ENCODE measurements at places on chromosomes 5 and 9.

DNA sequence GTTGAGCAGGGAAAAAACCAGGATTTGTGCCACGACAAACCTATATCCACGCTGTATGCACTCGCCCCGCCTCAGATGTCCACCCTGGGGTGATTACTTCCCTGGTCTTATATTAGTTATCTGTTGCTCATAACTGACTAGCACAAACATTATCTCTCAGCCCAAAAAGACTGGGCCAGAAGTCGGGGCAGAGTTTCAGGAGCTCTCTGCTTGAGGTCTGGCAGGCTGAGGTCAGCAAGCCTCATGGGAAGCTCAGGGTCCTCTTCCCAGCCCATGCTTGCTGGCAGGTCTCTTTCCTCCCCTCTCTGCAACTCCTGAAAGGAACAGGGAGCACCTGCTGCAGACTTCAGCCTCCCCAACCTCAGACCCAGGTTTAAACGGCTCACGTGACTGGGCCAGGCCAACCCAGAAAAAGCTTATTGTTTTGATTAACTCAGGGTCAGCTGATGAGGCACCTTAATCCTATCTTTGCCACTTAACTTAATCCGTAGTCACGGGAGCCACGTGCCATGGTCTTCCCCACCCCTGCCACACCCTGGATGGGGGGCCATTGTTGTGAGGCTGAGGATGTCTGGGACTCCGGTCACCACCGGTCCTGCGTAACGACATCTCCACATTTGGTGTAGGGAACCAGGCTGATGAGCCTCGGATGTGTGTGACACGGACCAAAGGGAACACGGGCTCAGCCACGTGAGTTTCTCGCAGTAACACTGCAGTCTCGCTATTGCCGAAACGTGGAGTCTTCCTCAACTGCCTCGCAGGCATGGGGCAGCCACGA, 123.7 kb upstream of the IRX4 start:
- DNase-seq = no peak

DNA sequence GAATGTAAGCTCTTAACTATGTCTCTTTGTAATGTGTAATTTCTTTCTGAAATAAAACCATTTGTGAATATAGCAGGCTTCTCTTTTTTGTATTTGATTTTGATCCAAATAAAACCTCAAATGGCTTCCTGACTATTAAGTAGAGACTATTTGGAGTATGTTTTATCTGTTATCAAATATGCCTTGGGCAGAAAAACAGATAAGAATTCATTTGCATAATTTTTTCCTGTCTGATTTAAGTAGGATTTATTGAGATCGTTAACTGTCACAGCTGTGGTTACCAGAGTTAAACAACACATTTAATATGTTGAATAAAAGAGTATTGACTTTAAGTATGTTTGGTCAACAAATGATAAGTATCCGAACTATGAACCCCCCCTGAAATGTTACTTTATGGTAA, 104.9 kb downstream of the MELK start:
- no peak for DNase-seq

DNA sequence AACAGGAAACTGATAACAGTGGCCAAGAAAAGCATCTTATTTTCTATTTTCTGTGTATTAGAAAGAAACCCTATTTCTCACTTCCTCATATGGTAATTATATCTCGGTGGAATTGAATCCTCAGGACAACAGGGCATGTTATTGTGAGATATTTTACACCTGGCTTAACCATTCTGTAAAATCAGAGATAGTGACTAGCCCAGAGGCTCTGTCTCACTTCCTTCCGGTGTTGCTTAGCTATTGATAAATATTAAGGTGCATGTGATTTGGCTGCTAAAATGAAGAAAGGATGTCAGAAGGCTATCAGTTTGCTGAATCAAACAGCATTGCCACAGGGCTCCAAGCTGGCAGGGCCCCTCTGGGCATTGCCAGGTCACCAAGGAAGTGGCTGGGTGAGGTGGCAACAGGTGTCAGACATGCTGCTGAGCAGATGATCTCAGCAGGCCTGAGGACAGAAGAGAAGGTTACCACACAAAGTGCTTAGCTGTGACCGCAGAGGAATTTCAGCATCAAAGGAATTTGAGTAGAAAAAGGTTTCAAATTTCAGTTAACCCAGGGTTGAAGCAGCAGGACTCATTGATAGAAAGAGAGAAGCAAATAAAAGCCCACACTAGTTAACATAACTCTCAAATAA, 330.7 kb downstream of the PDE4D start:
- no peak for DNase-seq

DNA sequence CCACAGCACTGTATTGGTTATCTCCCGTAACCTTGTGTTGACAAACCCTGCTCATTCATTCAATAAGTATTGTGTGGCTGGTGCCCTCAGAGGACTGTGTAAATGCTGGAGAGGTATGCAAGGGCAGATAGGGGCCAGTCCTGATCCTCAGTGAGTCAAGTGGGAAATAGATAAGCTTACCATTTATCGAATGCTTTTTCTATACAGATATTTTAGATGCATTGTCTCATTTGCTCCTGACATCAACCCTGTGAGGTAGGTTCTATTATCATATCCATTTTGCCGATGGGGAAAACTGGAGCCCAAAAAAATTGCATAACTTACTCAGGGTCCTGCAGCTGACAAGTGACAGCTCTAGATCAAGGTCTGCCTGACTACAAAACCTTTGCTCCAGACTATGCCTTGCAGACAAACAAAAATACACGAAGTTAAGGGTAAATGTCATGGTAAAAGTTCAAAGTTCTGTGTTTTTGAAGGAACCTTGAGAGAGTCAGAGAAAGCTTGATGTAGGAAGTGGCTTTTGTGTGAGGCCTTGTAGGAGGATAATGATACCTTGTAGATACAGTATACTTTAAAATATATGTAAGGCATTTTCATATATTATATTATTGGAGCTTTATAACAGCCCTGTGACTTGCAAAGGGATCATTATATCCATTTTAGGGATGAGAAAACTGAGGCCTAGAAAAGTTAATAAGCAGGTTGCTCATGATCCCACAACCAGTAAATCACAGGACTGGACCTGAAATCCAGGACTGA, 22.7 kb downstream of the CYFIP2 start:
- no peak for DNase-seq

DNA sequence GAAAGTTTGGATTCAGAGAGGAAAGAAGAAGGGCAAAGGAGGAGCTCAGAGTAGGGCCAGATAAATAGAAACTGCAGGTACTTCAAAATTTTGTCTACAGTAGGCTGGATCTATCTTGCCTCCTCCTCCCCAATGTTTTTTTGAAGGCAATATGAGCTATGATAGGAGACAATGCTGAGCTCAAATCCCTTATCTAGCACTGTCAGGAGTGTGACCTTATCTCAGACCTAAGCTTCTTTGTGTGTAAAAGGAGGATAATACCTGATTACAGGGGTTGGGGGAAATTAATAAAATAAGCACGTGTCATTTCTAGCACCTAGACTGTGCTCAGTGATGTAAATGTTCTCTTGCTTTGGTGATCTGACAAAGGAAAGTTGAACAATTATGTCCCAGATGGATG, 137.8 kb upstream of the CD180 start:
- DNase-seq = no peak

DNA sequence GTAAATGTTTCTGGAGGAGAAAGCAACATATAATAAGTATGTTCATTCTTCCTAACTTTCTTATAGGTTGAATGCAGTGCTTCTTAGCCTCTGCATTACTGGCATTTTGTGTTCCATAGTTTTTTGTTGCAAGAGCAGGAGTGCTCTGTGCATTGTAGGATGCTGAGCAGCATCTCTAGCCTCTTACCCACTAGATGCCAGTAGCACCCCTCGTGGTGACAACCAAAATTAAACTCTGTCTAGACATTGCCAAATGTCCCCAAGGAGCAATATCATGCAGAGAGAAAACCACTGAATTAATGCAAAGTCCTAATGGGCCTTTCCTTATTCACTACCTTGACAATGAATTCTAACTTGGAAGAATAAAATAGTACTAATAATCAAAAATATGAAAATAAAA, 147.0 kb downstream of the GLIS3 start:
- no peak for DNase-seq

DNA sequence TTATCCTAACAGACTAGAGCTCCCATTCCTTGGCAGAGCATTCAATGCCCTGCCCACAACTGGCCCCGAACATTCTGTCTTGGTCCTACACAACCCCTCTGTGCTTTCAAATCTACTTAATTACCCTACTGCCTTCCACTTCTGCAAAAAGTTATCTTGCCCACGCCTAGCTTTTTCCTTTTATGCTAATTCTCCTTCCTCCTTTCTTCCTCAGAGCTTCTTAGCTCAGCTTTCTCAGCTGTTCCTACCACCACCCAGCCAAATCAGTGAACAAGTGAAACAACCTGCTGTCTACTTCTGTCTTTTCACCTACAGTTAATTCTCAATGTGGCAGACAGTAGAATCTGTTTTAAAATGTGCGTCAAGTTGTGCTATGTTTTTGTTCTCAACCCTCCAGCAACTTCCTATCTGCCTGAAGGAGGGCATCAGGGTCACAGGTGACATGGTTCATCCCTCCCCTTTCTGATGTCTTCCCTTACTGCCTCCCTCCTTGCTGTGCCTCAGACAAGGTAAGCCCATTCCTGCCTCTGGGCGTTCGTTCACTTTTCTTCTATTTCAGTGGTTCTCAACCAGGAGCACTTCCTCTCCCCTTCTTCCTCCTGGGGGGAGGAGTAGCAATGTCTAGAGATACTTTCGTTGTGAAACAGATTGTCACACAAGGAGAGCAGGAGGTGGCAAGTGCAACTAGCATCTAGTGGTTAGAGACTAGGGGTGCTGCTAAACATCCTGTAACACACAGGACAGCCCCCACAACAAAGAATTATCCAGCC, 1.3 kb upstream of the REEP5 start:
- DNase-seq = no peak

DNA sequence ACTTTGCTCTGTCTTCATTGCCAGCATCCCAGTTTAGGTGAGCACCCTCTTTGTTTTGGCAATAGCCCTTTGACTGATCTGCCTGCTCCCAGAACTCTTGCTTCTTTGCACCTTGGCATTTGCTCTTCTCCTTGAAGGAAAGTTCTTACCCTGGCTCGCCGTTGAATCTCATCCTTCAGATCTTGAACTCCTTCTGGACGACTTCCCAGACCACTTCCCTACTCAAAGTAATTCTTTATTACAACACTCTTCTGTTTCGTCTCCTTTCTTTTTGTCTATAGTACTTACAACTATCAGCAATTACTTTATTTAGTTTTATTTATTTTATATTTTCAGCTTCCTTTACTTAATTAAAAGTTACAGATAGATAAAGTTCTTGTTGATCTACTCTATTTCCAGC, 1510.1 kb downstream of the MAT2B start:
- no peak for DNase-seq

DNA sequence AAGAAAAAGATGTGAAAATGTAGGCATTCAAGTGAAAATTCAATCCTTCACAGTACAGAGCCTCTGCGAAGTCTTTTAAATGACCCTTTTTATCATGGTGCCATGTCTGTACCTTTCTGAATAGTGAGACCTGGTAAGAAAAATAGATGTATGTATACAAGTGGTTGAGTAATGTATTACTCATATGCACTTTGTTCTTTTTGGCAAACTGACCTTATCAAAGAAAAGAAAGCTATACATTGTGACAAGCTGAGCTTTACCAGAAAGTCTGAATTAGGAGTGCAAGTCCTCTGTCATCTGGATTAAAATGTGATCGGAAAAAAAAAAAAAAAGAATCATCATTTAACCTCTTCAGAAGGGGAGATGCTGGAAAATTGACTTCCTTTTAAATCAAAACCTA, 356.4 kb upstream of the CCNH start:
- no peak for DNase-seq

DNA sequence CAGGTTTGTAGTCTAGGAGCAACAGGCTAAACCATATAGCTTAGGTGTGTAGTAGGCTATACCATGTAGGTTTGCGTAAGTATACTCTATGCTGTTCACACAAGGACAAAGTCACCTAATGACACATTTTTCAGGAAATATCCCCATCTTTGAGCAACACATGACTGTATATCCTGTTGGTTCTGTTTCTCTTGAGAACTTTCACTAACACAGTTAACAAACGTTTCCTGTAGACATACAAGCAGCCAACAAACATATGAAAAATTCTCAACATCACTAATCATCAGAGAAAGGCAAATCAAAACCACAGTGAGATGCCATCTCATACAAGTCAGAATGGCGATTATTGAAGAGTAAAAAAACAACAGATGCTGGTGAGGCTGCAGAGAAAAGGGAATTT, 68.2 kb downstream of the NR2F1-AS1 start:
- no peak for DNase-seq

- DNase-seq = no peak
Observed at GRCh38 chr5:122471031-122471751, 159.2 kb downstream of the SNCAIP start.

- no peak for DNase-seq
Observed at GRCh38 chr9:16012621-16013020, 459.8 kb downstream of the CCDC171 start.

- no peak for DNase-seq
Observed at GRCh38 chr5:165282491-165282890, 1777.1 kb downstream of the MAT2B start.

- DNase-seq = no peak
Observed at GRCh38 chr5:65625743-65626142, 916 bp downstream of the SHLD3 start.

DNA sequence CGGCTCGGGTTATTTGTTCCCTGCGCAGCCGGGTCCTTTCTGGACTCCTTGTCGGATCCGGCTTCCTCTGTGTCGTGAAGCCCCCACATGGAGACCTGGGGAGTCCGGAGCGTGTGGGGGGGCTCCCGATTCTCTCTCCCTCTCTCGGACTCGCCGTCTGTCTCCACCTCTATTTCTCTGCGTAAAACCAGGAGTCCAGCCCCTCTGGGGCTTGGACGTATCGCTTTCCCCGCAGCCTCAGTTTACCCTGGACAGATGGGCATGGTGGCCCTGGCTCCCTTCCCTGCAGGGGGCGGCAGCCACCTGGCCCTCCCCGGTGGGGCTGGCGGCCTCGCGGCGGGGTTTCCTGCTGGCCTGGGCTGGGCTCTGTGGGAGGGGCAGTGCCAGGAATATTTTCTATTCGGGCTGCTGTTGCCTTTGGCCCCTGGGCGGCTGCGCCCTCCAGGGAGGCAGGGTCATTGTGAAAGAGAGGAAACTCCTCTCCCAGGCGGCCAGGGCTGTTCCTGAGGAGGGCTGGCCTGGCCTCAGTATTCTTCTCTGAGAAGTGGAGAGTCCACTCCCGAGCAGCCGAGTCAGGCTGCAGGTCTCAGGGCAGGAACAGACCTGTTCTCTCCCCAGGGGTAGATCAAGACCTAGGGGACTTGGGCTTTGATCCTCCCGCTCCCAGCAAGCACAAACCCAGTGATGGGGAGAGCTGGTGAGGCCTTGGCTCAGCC, 665 bp downstream of the ASS1 start:
- DNase-seq = no peak

DNA sequence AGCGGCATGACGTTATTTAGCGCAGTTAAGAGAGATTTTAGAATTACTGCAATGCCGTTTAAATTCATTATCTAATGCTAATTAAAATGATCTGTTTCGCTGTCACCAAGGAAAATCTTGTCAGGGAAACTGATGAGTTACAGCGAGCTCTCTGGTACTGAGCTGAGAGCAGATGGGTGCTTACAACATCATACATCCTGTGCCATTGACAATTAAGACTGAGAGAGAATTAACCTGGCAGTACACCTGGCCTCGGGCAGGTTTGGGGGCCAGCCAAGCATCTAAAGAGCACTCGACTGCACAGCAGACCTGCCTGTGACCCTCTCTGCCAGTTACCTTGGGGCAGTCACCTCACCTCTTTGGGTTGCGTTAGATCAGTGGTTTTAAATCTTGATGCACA, 55.0 kb downstream of the PUM3 start:
- no peak for DNase-seq

- DNase-seq = no peak
Observed at GRCh38 chr9:86830356-86830755, 117.0 kb downstream of the GAS1 start.

- DNase-seq = no peak
Observed at GRCh38 chr5:146027751-146028150, 77.6 kb downstream of the PLAC8L1 start.
